Stimulated activated CD8-positive, alpha-beta memory T cell treated with anti-CD3 and anti-CD28 coated beads, Interleukin-7, amount 100 ng/mL, for 48 hours (primary cell): ENCODE measurements at places on chromosomes 7 and 10.

GRCh38 chr10:99615426-99615825 lies 4.8 kb downstream of the SLC25A28 start:
- no peak for DNase-seq

DNA sequence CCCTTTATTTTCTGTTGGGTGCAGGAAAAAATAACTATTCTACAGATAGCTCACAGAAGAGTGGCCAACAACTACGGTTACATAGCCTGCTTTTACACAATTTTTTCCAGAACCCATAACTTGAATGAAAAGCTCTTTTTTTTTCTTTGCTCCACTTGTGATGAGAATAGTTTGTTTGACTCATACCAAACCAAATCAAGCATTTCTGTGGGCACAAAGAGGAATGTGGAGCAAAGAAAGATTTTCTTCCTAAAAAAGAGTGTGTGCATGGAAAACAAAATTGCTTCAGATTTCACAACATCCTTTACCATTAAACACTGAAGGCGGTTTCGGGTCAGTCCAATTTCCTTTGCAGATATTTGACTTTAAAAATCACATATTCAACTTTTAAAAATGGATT lies 54.8 kb upstream of the RAB11FIP2 start:
- DNase-seq, result no peak

GRCh38 chr7:11642276-11642675 lies 189.7 kb downstream of the THSD7A start:
- DNase-seq, result no peak

- no peak for DNase-seq
Measured at GRCh38 chr7:141671705-141672496, 30.1 kb downstream of the DENND11 start.

- no peak for DNase-seq
Measured at GRCh38 chr7:33982425-33982786, 77.1 kb downstream of the BMPER start.

DNA sequence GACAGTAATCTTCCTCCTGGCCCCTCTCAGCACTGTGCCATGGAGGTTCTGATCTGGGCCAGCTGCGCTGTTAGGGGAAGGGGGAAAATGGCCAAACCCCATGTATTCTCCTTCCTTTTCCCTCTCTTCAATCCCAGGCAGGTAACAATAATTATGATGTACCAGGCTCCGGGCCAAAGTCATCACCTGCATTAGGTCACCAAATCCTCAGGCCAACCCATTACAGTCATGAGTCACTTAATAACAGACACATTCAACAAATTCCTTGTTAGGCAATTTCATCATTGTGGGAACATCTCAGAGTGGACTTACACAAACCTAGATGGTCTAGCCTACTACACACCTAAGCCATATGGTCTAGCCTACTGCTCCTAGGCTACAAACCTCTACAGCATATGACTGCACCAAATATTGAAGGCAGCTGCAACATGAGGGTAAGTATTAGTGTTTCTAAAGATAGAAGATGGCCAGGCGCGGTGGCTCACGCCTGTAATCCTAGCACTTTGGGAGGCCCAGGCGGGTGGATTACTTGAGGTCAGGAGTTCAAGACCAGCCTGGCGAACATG lies 2.2 kb upstream of the HSPB1 start:
- no peak for DNase-seq

DNA sequence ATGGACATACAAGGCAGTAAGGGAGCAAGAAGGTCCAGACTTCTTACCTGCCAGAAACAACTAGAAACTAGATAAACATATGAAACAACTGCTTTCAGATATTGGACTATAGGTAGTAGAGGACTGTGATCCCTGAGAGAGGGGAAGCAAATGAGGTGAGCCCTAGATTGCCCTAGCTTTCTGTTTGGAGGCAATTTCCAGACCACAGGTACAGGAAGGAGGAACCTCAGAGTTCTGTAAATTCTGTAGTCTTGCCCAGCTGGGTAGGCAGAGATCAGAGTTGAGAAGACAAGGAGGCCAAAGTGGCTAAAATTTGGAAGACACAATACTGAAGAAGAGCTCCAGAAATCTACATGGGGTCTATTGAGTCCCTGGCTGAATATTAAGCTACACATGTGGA lies 21.0 kb downstream of the CDK6 start:
- no peak for DNase-seq

- DNase-seq, result no peak
Measured at GRCh38 chr10:75211007-75211691, 553 bp downstream of the VDAC2 start.

DNA sequence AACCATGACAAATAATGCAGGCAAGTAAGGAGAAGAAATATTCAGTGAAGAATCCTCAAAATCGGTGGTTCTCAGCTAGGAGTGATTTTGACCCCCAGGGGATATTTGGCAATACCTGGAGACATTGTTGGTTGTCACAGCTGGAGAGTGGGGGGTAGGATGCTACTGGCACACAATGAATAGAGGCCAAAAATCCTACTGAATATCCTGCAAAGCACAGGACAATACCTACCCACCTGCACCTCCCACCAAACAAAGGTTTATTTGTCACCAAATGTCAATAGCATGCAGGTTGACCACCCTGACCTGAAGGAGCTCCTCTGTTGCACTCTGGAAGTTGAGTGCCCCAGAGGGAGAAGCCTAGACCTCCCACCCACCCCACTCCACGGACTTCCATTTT lies 1028.6 kb downstream of the CNTNAP2 start:
- no peak for DNase-seq

DNA sequence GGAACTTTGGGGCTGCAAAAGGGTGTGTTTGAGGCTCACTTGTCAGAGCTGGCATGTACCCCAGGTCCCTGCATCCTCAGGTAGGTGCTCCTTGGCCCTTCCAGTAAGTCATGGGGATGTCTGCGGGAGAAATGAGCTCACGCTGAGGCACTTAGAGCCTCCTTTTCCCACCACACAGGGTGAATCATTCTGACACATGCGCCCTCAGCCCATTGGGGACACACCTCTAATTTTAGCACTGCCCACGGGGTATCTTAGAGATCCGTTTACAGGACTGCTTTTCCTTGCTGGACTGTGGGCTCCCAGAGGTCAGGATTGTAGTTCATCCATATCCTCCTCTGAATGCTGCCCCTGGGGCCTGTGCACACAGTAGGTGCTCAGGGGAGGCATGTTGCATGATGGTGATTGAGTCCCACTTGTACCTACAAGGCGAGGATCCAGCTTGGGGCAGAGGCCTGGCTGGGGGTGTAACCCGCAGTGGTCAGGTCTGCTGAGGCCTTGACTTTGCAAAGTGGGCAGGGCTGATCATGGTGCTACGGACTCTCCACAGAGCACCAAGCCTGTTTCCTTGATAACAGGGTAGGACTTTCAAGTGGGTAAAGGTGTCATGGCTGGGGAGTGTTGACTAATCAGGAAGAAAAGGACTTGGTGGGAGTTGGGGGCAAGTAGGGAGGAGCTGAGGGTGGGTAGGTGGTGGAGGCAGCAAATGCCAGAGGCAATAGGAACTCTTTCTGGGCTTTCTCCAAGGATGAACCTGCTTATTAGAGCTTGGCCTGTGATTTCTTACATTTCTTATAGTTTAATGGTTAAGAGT lies 5.8 kb downstream of the TSPAN15 start:
- DNase-seq, result no peak

DNA sequence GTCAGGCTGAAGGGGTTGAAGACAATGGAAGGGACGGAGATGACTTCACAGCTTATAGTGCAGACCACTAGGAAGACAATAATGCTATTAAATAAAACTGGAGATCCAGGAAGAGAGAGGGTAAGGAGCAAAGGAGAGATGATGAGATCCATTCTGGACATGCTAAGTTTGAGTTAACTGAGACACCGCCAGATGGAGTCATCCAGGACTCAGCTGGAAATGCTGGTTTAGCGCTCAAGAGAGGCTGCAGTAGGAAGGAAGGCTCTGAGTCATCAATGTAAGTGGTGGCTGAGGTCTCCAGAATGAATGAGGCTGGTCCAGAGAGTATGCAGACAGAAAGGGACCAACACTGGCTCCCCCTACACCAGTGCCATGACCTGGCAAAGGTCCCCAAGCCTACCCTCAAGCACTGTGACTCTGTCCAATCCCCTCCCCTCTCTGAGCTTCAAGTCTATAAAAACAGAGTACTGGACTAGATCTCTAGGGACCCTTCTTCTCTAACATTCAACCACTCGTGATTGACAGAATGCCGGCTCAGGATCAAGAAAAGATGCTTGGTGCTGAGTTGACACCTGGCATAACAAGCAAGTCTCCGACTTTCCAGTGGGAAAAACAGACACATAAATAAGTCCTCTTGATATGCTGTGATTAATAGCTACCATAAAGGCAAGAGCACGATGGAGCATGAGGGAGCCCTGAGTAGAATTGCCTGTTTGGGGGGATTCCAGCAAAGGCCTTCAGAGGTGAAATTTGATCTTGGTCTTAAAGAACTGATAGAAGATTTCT lies 8.9 kb downstream of the GFRA1 start:
- DNase-seq, result no peak

DNA sequence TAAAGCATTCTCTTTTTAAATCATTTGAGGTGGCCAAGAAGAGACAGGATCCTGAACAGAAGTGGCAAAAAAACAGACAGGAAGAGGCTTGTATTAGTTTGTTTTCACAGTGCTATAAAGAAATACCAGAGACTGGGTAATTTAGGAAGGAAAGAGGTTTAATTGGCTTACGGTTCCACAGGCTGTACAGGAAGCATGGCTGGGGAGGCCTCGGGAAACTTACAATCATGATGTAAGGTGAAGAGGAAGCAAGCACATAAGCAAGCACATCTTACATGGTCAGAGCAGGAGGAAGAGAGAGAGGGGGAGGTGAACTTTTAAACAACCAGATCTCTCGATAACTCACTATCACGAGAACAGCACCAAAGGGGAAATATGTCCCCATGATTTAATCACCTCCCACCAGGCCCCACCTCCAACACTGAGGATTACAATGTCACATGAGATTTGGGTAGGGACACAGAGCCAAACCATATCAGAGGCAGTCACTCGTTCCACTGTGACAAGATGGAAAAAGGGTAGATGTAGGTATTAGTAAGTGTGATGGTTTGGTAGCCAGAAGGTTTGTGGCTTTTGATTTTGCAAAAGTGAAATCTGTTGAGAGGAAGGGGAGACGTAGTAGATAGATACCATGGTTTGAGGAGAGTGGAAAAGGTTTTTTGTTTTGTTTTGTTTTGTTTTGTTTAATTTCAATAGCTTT lies 5.1 kb downstream of the MSRB2 start:
- DNase-seq, result no peak

DNA sequence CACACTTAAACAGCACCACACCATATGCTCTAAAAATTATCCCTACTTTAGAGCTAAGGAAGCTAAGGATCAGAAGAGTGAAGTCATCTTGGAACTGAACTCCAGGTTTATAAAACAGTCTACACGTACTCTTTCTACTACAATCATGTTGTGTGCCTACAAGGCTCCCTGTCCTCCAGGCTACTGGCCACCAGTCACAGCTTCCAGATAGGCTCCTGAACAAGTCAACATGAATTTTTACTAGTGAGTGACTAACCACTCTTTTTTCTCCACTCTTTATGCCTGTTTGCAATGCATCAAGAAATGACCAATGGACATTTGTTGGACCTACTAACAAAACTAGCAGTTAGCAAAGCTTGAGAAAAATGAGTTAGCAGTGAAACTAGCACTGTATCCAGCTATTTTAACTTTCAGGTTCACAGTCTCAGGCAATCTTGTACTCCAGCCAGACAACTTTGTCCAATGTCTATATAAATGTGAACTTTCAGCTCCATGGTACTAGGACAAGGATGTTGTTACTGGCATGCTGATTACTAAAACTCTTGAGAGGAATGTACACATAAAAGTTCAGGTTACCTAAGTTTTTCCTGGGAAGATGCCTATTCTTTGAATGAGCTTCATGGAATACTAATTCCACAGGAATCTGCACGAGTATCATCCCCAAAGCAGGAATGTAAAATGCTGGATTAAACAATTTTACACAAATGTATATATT lies 180.0 kb downstream of the BTAF1 start:
- no peak for DNase-seq

GRCh38 chr10:46239247-46239646 lies 47.5 kb upstream of the ANTXRL start:
- DNase-seq, result no peak
